ENCODE measurements at places on chromosomes 6 and 20. TPM values are rescaled to one million over a fixed set of nuclear protein-coding genes. Genes with fewer than 3 reads are reported as not detected.

- no peak overlapping the region for H3K27ac ChIP-seq
- H3K4me1 ChIP-seq = no peaks in the 10 kb centered on the region
- no peak for DNase-seq
- peaks cover 59% of the 10 kb centered on the region for H3K27me3 ChIP-seq
- H3K4me3 ChIP-seq = no peak overlapping the region
These were observed 374.2 kb downstream of the PREX1 start for GRCh38 chr20:48453477-48454093.

DNA sequence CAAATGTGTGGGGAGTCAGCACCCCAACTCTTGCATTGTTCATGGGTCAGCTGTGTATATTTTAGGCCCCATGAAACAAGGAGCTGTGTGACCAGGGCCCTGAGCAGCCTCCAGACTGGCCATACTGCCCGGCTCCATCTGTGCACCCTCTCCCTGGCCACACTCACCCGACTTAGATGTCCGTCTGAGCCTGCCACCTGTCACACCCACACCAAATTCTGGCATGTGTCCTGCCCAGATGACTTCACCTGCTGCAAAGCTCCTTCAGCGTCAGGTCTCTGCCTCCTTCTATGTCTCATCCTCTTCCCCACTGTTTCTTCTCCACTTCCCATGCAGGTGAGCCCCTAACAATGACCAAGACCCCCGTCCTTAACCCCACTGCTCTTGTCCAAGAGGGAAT is 88.1 kb upstream of the THBS2 start:
- peak overlapping the region; percentile 42 for H3K27ac ChIP-seq
- H3K27me3 ChIP-seq = no peaks in the 10 kb centered on the region
- peaks cover 10% of the 10 kb centered on the region for H3K4me1 ChIP-seq
- no peaks in the 10 kb centered on the region for H3K36me3 ChIP-seq
- no peak overlapping the region for H3K4me3 ChIP-seq

GRCh38 chr20:31691646-31692275 is 30.9 kb downstream of the BCL2L1 start:
- peaks cover 78% of the 10 kb centered on the region for H3K4me1 ChIP-seq
- H3K4me3 ChIP-seq = peak overlapping the region; percentile 48
- DNase-seq = no peak
- H3K27me3 ChIP-seq = no peaks in the 10 kb centered on the region
- H3K36me3 ChIP-seq = peaks cover 99% of the 10 kb centered on the region

DNA sequence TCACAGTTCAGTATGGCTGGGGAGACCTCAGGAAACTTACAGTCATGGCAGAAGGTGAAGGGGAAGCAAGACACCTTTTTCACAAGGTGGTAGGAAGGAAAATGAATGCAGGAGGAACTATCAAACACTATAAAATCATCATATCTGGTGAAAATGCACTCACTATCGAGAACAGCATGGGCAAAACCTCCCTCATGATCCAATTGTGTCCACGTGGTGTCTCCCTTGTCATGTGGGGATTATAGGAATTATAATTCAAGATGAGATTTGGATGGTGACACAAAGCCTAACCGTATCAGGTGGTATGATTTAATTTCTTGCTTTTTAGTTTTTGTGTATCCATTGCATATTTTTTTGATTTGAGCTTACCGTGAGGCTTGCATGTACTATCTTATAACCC is 133.2 kb upstream of the SYNCRIP start:
- H3K4me3 ChIP-seq = no peak overlapping the region
- H3K27me3 ChIP-seq = peaks cover 26% of the 10 kb centered on the region
- no peak overlapping the region for H3K27ac ChIP-seq
- peak; percentile 6 for DNase-seq
- no peaks in the 10 kb centered on the region for H3K4me1 ChIP-seq

DNA sequence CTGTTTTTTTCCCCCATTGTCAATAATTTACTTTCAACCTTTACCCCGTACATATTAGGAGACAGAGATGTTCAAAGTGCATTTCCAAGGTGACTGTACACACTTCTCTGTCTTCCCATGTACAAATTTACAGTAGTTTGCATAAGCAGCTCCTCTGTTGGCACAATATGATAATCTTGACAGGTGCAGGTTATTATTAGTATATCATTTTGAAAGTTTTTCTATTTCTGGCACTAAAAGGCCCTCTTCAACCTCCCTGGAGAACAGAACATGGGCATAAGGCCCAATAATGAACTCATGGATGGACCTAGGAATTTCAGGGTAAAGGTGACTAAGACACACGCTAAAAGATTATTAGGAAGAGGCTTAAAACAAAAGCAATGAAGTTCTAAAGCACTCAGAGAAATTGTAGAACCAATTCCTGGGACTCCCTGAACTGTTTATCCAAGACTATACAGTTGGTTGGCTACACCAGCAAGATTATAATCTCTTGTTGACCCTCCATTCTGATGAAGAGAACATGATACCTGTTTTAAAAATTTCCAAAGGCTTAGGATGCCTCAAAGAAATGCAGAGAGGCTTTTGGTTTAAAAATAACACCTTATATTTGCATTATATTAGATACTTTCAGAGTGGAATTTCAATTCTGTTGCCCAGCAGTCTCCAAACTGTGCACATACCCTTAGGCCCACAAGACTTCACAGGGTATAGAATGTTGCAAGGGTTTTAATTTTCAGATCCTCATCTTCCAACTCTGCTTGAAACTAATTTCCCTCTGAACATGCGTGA is 1.1 kb downstream of the AIG1 start:
- H3K36me3 ChIP-seq = peaks cover 24% of the 10 kb centered on the region
- no peak for DNase-seq
- H3K27me3 ChIP-seq = no peaks in the 10 kb centered on the region
- peak overlapping the region; percentile 94 for H3K4me3 ChIP-seq
- H3K4me1 ChIP-seq = peaks cover 33% of the 10 kb centered on the region

Gene COL12A1
- total RNA-seq = 20.4 TPM

GRCh38 chr6:25645916-25646315 is 6.1 kb upstream of the SCGN start:
- no peak for DNase-seq
- peaks cover 39% of the 10 kb centered on the region for H3K4me1 ChIP-seq
- H3K27me3 ChIP-seq = peaks cover 16% of the 10 kb centered on the region

DNA sequence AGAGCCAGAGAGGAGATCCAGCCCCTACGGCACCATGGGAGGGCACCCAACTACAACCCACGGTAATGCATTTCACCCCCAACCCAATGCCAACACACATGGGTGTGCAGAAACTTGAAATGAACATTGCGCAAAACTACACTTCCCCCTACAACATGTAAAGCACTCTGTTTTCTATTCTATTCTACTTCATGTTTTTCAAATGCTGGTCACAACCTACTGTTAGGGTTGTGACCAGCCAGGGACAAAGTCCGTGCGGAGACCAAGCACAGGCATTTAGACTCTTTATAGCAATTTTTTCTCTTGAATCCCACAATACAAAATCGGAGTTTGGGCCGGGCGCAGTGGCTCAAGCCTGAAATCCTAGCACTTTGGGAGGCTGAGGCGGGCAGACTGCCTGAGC is 90.6 kb downstream of the MRPL14 start:
- no peak overlapping the region for H3K4me3 ChIP-seq
- H3K4me1 ChIP-seq = peaks cover 59% of the 10 kb centered on the region
- peak overlapping the region; percentile 3 for H3K27ac ChIP-seq
- DNase-seq = no peak

DNA sequence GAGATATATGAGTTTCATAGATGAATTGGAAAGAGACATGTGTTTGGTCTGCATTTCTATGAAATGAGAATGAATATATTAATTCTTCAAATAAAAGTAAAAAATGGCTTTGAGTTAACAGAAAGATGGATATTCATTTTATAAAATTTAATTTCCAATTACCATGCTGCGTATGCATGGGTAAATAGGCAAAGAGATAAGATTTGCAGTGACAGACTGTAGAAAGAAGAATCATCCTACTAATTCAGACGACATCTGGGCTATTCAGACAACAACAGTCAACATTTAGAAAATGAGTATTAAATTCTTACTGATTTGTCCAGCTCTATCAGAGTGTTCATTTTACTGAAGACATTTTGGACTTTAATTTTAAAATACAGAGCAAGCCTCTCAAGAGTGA is 602.2 kb upstream of the NRSN1 start:
- no peaks in the 10 kb centered on the region for H3K4me1 ChIP-seq
- no peaks in the 10 kb centered on the region for H3K36me3 ChIP-seq
- no peak overlapping the region for H3K27ac ChIP-seq
- no peaks in the 10 kb centered on the region for H3K27me3 ChIP-seq
- H3K4me3 ChIP-seq = no peak overlapping the region
- DNase-seq = no peak

Gene TRIM15
- 13.5 TPM for total RNA-seq

DNA sequence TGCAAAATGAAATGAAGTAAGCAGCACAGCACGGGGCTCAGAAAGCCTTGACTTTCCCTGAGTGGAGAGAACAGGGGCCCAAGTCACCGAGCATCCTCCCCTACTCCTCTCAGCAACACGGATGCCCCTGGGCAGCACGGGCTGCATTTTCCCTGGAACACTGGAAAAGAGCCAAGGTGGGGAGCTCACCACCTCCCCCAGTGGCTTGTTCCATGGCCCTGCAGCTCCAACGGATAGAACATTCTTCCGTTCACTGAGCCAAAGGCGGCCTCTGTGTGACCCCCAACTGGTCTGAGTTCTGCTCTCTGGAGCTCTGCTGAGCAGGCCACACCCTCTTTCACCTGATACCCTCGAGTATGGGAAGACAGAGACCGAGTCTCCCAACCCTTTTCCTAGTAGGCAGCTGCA is 20.8 kb upstream of the EMILIN3 start:
- H3K4me1 ChIP-seq = no peaks in the 10 kb centered on the region
- DNase-seq = no peak
- H3K4me3 ChIP-seq = no peak overlapping the region
- no peaks in the 10 kb centered on the region for H3K36me3 ChIP-seq
- H3K27me3 ChIP-seq = peaks cover 48% of the 10 kb centered on the region
- no peak overlapping the region for H3K27ac ChIP-seq

- H3K36me3 ChIP-seq = no peaks in the 10 kb centered on the region
- H3K4me1 ChIP-seq = no peaks in the 10 kb centered on the region
- H3K27me3 ChIP-seq = no peaks in the 10 kb centered on the region
- H3K27ac ChIP-seq = no peak overlapping the region
- H3K4me3 ChIP-seq = no peak overlapping the region
These were observed 518.0 kb upstream of the SLC35B3 start for GRCh38 chr6:8953310-8953709.

Gene SPATS1
- not detected for total RNA-seq

- DNase-seq = no peak
- H3K4me3 ChIP-seq = no peak overlapping the region
- no peak overlapping the region for H3K27ac ChIP-seq
These were observed 45.6 kb upstream of the AKIRIN2 start for GRCh38 chr6:87747646-87748045.

Gene PGBD1
- 3.1 TPM for total RNA-seq

GRCh38 chr6:141326925-141327324 is 805.8 kb upstream of the GJE1 start:
- no peak overlapping the region for H3K4me3 ChIP-seq
- H3K36me3 ChIP-seq = peaks cover 4% of the 10 kb centered on the region
- DNase-seq = no peak
- peak overlapping the region; percentile 58 for H3K27ac ChIP-seq

DNA sequence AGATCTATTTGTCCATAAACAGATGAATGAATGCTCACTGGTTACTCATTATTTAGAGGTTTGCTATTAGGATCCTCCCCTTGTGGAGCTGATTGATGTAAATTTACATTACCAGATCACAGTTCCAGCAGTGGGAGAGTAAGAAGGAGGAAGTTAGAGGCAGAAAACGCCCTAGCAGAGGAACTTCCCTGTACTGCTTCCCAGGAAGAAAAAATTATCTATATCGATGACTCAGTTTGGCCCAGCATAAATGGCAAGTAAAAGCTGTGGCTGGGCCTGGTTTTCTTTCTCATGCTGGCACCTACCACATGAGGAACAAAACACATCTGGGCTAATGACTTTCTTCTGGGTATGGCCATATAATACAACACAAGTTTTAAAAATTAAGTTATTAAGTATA is 35.7 kb downstream of the DNAAF9 start:
- peak overlapping the region; percentile 60 for H3K27ac ChIP-seq
- H3K36me3 ChIP-seq = peaks cover 32% of the 10 kb centered on the region
- no peaks in the 10 kb centered on the region for H3K27me3 ChIP-seq
- DNase-seq = no peak
- H3K4me1 ChIP-seq = peaks cover 25% of the 10 kb centered on the region

GRCh38 chr6:32075781-32076180 is 33.4 kb downstream of the TNXB start:
- no peak for DNase-seq
- no peaks in the 10 kb centered on the region for H3K4me1 ChIP-seq
- no peak overlapping the region for H3K27ac ChIP-seq
- peaks cover 35% of the 10 kb centered on the region for H3K27me3 ChIP-seq

- H3K36me3 ChIP-seq = no peaks in the 10 kb centered on the region
- H3K4me3 ChIP-seq = no peak overlapping the region
- H3K27me3 ChIP-seq = no peaks in the 10 kb centered on the region
These were observed 575.2 kb upstream of the JAG1 start for GRCh38 chr20:11248687-11249638.

Gene KHDC1
- total RNA-seq = 5.0 TPM

DNA sequence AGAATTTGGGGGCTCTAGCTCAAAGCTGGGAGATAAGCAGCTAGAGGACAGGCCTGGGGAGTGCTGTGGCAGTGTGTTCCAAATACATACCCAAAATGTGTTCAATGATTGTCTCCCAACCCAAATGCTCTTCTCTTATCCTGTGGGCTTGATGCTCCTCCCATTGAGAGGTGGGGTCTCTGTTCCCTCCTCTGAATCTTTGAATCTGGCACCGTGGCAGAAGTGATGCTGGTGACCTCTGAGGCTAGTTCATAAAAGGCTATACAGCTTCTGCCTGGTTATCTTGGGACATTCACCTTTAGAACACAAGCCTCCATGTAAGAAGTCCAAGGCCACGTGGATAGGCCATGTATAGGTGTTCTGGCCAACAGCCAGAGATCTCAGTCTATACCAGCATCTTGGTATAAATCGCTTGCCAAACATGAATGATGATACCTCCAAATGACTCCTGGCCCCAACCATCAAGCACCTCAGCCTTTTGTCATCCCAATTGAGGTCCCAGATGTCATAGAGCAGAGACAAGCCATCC is 15.9 kb upstream of the MYBL2 start:
- DNase-seq = no peak
- no peak overlapping the region for H3K4me3 ChIP-seq
- peaks cover 14% of the 10 kb centered on the region for H3K36me3 ChIP-seq
- H3K27ac ChIP-seq = no peak overlapping the region
- H3K27me3 ChIP-seq = no peaks in the 10 kb centered on the region

Gene EEF1A1
- 7,052 TPM for total RNA-seq

- no peak for DNase-seq
- H3K27me3 ChIP-seq = no peaks in the 10 kb centered on the region
- H3K36me3 ChIP-seq = no peaks in the 10 kb centered on the region
- H3K4me1 ChIP-seq = no peaks in the 10 kb centered on the region
- H3K4me3 ChIP-seq = no peak overlapping the region
These were observed 176.4 kb downstream of the TFAP2B start for GRCh38 chr6:50995036-50995435.

Gene OR12D3
- not detected for total RNA-seq

- DNase-seq = peak; percentile 41
- H3K27ac ChIP-seq = peak overlapping the region; percentile 59
- H3K36me3 ChIP-seq = peaks cover 86% of the 10 kb centered on the region
These were observed 26.4 kb downstream of the COX4I2 start for GRCh38 chr20:31663838-31664695.

Gene GDAP1L1
- total RNA-seq = not detected
